GM19239 (cell line): ENCODE measurements at places on chromosomes 3 and 15.

GRCh38 chr3:51637941-51638471, 33.0 kb upstream of the TEX264 start:
- peak; percentile 45 for DNase-seq

DNA sequence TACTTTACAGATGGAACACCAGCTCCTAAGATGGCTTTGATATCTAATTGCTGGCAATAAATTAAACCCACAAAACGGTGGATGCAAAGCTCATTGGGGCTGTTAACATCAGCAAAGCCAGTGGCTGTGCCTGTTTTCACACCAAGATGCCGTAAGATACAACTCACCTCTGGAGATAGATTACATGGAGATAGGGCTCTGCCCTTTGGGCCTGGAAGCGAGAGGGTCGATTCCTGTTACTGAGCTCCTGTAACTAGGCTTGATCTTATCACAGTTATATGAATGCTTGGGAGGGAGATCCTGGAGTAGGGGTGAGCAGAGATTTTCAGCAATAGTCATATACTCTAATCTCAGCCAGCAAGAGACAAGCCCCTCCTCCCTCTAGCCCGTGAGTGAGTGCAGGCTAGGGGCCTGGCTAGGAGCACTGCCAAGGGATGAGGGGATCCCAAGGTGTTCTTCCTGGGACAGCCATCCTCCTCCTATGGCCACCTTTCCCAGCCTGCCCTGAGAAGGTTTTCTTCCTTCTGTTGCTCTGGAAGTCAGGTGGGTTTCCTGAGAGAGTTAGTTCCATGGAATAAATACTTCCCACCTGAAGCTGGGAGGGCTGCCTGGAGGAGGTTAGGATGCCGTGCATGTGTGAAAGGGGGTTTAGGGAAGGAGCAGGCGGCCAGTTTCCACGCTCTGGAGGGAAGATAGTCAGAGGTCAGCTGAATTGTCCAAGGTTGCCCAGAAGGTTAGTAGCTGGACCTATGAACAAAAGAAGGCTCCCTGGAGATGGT, 18.1 kb upstream of the DOCK3 start:
- DNase-seq = no peak

- DNase-seq = no peak
These were observed 32.4 kb upstream of the NMNAT3 start for GRCh38 chr3:139710212-139710611.

DNA sequence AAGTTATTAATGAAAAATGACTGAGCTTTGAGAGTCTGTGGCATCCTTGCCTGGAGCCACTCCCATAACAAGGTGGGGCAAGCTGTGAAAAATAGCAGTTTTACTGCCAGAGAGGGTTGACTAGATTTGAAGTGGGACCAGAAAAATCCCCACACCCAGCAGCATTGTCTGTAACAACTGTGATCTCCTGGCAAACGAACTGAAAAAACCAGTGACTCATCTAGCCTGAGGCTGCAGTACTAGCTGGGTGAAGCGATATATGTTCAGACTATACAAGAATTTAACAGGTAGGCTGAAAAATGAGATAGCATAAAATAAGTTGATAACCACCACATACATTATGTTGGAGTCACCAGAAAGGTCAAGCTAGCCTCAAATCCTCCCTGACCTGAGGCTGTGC, 64.0 kb downstream of the DPH6 start:
- no peak for DNase-seq

- DNase-seq = no peak
These were observed 44.2 kb downstream of the DNAJC13 start for GRCh38 chr3:132461544-132461943.

- no peak for DNase-seq
These were observed 332.6 kb upstream of the KCNMB2 start for GRCh38 chr3:178203650-178204049.

- no peak for DNase-seq
These were observed 19.3 kb downstream of the IQSEC1 start for GRCh38 chr3:13053893-13054292.

GRCh38 chr3:76841747-76842146, 198.2 kb upstream of the ROBO2 start:
- DNase-seq = no peak

DNA sequence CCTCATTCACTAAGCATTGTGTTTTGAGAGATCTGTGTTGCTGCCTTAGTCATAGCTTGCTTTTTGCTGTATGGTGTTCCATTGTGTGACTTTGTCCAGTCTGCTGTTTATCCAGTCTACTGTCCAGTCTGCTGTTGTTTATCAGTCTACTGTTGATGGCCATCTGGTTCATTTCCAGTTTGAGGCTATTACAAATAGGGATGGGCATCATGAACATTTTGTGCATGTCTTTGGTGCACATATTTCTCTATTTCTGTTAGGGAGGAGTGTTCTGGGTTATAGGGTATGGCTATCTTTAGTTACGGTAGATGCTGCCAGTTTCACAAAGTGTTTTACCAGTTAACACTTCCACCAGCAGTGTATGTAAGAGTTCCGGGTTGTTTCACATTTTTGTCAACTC, 22.2 kb upstream of the CLEC3B start:
- DNase-seq = no peak

DNA sequence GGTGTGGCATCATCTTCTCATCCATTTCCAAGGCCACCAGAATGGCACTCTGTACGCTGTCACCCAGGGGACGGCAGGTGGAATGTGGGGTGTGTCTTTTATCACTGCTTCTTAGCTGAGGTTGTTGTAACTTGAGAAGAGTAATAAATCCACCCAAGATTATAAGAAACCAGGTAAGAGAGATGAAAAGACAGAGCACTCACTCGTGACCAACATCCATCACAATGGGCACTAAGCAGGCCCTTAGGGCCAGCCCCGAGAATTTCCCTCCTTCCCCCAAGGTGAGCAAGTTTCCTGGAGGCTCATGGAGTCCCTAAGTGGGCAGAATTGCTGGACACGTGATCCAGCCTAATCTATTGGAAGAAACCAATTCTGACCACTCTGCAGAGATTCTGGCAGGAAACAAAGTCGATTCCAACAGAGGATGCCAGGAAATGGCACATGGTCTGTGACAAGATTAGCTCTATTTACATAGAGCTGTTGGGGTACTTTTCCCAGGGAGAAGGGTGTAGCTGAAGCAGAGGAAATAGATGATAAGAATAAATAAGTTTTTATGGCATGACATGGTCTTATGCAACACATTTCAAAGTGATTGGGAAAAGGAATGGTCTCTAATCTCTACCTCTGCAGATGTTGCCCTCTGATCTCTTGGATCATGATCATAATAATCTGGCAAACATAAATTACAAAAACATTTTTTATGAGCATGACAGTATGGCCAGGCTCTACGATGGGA, 22.5 kb downstream of the SLC6A20 start:
- no peak for DNase-seq

- DNase-seq = no peak
These were observed 4.8 kb downstream of the IDH2 start for GRCh38 chr15:90097475-90097874.

GRCh38 chr15:70539912-70540530, 223.3 kb downstream of the UACA start:
- no peak for DNase-seq

GRCh38 chr3:159674583-159674982, 314.1 kb upstream of the IL12A start:
- DNase-seq = no peak

DNA sequence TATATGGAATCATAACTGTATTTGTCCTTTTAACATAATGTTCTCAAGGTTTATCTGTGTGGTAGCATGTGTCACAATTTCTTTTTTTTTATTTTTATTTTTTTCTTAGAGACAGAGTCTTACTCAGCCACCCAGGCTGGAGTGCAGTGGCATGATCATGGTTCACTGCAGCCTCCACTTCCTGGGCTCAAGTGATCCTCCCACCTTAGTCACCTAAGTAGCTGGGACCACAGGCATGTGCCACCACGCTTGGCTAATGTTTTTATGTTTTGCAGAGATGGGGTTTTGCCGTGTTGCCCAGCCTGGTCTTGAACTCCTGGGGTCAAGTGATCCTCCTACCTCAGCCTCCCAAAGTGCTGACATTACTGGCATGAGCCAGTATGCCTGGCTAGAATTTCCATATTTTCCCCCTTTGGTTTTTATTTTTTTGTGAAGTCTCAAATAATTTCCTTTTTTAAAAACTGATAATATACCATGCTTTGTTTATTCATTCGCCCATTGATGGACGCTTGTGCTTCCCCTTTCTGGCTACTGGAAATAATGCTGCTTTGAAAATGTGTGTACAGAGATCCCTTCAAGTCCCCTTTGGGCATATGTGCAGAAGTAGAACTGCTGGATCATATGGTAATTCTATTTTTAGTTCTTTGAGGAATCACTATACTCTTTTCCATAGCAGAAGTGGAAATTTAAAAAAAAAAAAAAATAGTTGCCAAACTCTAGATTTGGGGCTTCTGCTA, 28.4 kb downstream of the TMEM40 start:
- no peak for DNase-seq

DNA sequence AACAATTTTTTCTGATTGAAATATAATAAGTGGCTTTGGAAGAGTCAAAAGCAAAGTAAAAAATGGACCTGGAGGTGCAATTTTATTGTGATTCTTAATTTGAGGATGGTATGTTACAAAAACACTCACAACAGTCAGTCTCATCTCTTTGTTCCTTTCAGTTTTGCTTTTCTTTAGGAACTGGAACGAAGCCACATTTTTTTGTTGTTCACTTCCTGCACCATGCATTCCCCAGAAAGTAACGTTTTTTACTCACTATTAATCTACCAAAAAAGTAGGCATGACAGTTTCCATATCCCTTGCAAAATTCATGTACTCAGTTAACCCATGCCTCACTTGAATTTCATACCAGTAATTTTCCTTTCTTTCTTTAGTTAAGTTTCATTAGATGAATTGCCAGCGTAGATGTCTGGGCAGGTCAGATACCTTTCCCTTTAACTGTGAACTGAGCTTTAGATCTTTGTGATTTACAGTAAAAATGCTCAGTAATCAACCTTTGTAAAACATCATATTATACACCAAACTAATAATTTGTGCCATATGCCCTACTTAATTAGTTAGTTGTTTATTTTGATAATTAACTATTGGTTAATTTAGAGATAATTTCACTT, 384.3 kb downstream of the ROBO1 start:
- no peak for DNase-seq

DNA sequence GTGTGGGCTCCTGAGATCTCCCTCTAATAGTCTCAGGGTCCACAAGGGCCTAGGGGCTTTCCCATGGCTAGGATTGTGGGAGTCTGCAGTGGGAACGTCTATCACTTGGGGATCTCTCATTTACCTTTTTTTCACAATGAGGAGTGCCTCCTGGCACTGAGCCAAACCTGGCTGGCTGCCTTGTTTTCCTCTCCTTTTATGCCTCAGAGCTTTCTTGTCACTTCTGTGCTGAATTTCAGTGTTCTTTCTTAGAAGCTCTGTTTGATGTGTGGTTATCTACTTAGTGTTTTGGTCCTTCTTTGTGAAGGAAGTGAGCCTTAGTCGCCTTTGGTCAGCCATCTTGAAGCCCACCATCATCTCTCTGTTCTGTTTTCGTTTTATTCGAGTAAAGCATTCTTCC, 33.9 kb downstream of the DOCK3 start:
- DNase-seq = no peak

GRCh38 chr3:4508048-4508981, 15.2 kb downstream of the ITPR1 start:
- peak; percentile 34 for DNase-seq

DNA sequence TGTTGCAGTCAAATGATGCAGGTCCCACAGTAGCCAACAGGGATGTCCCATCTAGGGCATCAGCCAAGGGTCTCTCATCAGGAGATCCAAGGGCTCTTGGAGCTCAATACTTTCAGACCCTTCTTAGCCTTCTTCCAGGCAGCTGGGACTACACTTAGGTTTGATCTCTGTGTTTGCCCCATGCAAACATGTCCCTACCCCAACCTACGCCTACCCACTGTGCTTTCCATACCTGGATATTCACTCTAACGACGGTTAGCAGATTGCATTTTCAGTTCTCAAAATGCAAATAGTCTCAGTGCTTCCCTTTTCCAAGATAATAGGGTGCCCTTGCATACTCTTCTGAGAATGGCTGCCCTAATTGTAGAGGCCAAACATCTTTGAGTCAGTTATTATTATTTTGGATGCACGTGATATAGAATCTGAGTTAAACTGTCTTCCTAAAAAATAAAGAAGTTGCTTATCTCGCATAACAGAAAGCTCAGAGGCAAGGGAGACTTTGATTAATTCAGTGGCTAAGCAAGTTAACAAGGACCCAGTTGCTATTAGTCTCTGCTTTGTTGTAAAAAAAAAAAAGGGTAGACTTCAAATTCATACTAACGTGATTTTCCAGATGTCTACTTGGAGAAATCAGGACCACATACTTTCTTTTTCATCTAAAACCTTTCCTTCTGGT, 1.0 kb upstream of the CEP70 start:
- DNase-seq = no peak

DNA sequence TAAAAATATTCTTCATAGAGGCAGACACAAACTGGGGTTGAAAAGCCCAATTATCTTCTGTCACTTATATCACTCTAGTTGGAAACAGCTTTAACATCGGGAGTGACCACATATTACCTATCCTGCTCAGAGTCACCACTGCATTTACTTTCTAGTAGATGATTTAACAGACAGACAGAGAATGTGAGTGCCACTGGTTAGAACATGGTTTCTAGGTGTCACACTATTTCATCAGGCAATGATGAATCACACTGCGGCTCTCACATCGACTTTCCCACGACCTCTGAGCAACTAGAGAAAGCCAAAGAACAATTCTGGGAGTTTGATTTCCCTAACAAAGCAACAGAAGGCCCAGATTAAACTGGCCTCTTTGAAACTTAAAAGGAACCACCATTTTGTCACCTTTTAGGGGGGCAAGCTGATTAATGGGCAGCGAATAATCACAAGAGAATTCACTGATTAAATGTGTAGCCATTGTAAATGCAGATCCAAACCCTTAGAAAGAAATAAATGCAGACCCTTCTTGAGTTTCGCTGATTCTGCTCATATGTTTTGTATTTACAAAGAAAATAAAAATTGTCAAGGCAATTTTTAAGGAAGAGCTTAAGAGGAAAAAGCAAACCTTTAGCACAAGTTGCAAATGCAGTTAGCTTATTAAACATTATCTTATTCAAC, 112.6 kb upstream of the KBTBD8 start:
- DNase-seq = no peak

DNA sequence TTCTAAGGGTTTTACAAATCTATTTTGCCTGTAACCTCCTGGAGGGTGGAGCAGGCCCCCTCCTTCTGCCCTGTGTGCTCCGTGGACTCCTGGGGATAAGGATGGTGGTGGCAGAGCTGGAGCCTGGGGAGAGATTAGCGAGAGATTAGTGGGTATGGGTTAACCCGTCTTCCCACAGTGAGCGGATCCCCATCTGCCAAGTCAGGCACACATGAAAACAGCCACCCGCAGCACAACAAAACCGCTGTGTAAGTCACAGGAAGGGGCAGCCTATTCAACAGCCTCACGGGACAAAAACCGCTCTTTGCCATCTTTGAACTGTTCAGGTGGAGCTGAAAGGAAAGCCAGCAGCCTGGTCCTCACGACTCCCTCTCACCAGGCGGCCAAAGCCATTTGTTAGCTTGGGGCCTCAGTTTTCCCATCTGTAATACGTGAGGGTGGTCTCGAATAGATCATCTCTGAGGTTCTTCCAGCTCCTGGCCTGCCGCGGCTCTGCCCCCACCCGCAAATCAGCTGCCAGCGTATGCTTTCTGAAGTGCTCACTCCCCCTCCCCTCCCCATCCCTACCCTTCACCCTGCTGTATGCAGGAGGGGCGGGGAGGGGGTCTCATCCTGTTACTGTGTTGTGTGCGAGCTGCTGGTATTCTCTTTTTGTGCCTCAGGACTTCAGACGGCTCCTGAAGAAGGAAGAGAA, 43.6 kb downstream of the PDIA5 start:
- no peak for DNase-seq
